ENCODE measurements at places on chromosomes 7 and 10.

GRCh38 chr7:7808626-7809025 is 90.2 kb upstream of the RPA3 start:
- DNase-seq, result no peak

- DNase-seq, result peak; percentile 23
Measured at GRCh38 chr7:80488851-80489370, 23.0 kb downstream of the GNAT3 start.

DNA sequence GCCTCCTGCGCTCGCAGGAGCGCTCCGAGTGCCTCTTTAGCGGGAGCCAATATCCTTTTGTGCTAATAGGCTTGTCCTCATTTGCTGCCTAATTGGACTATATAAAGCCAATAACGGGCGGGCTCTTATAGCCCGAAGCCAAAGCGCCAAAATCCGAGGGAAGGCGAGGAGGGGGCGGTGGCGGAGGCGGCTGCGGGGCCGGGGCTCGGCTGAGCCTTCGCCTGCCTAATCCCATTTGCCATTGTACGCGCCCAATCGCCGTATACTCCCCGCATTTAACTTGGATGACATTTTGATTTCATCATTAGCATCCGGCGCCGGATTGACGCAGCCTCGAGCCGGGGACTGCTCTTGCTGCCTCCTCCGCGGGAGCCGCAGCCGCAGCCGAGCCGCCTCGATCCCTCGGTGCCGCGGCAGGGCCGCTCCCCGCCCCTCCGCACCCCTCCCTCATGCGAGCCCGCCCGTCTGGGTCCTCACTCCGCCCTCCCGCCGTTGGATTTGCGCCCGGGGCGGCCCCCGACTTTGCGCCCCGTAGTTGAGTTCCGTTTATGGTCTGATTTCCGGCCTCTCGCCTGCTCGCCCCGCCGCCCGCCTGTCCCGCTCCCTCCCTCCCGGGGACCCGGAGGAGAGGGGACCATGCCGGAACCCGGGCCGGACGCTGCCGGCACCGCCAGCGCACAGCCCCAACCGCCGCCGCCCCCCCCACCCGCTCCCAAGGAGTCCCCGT is at the start of gene HMX3:
Gene HMX3 (plus strand): TSS at position 556 of the 727 bp plus-strand sequence. CDS start 81 bp downstream, at position 637.
- no peak for DNase-seq

GRCh38 chr10:16853809-16854208 is 36.6 kb upstream of the RSU1 start:
- DNase-seq, result no peak

- peak; percentile 47 for DNase-seq
Measured at GRCh38 chr7:147700702-147701101, 889.9 kb upstream of the C7orf33 start.

- DNase-seq, result no peak
Measured at GRCh38 chr7:12907774-12908173, 220.3 kb downstream of the ARL4A start.

- no peak for DNase-seq
Measured at GRCh38 chr7:27585781-27586447, 76.8 kb downstream of the HIBADH start.

DNA sequence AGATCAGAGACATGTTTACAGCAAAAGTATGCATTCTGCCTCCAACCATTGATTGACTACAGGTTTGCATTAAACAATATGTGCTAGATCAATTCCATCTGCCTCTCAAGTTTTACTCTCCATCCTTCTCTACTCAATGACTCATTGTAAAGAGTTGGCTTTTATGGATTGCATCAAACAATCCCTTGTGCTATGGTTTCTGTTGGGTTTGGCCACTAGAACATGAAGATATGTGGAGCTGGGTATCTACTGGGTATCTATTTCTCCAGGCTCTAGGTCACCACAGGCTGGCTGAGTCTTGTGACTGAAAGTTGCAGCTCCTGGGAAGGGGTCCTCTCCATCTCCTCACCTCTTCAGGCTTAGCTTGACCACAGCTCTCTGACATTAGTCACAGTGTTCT is 204.7 kb downstream of the DGKI start:
- DNase-seq, result no peak

DNA sequence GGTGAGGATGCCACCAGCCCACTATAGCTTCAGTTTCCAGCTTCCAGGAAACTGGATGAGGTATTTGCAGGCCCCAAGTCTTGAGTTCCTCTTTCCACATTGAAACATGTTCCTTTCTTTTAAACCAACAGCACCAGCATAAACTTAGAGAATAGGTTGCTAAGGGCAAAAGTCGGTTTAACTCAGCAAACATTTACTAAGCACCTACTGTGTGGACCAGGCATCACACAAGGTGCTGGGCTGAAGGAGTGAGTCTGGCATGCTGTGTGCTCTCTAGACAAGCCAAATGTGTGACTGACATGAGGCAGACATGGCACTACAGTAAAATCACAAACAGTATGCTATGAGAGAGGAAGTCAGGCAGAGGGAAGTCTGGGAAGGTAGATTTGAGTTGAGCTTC is 11.0 kb upstream of the RASSF4 start:
- no peak for DNase-seq

DNA sequence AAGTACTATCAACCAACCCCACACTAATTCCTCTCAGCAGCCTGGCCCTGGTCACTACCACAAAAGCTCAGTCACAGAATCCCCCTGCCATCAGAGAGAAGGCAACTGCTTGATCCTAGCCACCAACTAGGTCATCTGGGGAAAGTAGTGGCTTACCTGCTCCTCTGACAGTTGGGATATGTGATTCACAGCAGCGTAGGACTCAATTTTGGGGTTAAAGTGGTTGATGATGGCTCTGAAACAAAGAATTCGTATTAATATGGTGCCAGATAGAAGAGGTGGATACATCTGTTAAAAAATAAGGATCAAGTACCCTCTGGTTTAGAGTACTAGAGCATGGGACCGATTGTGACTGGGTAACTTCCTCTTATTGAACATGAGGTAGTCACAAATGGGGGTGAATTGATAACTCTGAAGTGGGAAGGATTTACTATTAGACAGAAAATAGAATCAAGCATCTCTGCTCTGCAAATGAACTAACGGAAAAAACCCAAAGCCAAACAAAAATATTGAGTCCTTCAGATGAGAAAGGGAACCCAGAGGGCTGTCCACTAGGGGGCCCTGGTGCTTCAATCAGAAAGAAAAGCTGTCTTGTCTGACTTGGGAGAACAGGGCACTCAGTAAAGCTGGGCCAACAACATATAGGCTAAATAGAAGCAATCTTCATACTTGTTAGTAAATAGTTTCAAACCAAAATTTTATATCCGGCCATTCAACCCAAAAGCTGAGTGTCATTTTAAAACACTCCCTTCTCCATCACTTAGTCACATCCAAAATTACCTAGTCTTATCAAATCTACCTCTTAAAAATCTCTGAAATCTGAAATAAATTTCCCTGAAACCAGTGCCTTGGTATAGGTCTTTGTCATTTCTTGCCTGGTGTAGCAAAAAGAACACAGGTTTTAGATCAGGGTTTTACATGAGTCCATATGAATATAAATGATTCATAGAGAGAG is 45.9 kb upstream of the KCNIP2 start:
- DNase-seq, result peak; percentile 79

GRCh38 chr7:124480036-124480820 is 285.4 kb downstream of the GPR37 start:
- no peak for DNase-seq

GRCh38 chr7:24956021-24956420 is 24.0 kb downstream of the OSBPL3 start:
- peak; percentile 13 for DNase-seq

DNA sequence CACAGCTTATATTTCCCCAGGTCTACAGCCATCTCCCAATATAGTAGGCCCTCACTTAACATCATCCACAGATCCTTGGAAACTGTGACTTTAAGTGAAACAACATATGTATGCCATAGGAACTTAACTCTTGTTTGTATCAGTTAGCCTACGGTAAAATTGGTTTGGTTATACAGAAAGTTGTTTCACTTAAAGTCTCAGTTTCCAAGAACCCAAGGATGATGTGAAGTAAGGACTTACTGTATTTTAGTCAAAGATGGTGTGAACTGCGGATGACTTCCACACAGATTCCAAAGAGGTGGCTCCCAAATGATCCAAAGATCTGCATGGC is 56.4 kb upstream of the MRLN start:
- DNase-seq, result no peak

DNA sequence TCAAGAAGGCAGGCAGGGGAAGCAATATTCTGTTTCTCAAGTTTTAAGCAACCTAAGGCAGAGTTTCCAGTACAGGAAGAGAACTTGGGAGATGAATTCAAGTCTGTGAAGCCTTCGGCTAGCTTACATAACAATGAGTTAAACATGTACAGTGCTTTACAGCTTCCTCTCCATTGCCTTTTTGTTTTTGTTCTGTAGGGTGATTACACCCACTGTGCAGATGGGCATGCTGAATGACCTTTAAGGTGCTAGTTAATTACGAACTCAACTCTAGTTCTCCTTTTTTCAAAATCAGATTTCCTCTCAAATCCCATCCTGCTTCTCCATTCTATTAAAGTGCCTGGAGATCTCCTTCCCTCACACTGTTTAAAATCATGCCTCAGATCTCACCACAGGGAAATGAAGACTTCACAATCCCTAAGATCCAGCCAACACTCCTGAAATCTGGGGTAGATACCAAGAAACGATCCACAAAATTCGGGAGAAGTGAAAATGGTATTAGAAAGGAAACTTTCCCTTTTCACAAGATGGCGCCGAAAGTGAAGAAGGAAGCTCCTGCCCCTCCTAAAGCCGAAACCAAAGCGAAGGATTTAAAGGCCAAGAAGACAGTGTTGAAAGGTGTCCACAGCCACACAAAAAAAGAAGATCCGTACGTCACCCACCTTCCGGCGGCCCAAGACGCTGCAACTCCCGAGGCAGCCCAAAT is 16.8 kb upstream of the MSMB start:
- no peak for DNase-seq

DNA sequence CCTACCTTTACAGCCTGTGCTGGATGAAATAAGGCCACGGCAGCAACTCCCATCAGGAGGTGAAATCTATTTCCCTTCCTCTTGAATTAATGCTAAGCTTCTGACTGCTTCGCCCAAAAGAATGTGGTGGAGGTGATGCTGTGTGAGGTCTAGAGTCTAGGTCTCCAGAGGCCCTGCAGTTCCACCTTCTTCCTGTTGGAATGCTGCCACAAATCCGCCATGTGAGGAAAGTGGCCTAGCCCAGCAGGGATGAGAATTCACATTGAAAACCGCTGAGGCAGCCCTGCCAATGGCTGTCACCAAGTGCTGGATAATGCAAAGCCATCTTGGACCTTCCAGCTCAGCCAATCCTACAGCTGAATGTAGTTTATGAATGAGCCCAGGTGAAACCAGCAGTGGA is 28.0 kb downstream of the RHOBTB1 start:
- DNase-seq, result no peak

DNA sequence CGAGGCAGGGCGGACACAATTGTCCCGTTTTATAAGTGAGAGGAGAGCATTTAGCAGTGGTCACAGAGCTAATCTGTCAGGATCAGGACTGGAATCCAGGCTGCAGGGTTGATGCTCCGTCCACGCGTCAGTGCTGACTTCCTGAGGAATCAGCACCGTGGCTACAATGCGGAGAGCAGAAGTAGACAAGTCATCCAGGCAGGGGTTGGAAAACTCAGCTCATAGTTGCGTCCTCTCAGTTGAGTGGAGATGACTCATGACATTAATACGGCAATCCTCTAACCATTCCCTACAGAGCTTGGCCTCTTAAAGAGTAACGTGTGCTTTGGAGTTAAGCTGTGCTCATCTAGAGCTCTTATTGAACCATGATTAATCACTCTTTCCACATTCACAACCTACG is 17.1 kb upstream of the HTR5A start:
- no peak for DNase-seq

GRCh38 chr10:22854935-22855421 is 72.9 kb upstream of the ARMC3 start:
- peak; percentile 36 for DNase-seq

- DNase-seq, result no peak
Measured at GRCh38 chr7:50738932-50739331, 43.8 kb downstream of the GRB10 start.

All from muscle of leg (tissue), 16 donors.